ENCODE measurements at places on chromosomes 7 and 10.

DNA sequence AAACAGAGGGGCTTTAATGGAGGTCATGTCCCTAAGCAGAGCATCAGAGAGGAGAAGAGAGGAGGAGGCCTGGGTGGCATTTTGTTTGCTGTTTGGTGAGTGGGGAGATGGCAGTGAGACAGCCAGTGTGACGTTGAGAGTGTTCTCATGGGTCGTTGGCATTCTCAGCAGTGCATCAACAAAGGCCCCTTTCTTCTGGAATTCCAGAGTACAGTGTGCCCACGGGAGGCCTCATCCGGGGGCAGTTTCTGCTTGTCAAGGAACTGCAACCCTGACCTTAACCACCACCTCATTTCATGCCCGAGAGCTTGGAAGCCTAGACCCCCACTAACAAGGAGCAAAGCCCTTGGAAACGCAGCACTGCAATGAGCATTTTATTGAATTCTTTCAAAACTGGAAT is 92.9 kb downstream of the CELF2 start:
- DNase-seq, result no peak

GRCh38 chr10:13390604-13391522 is 42.8 kb upstream of the SEPHS1 start:
- no peak for DNase-seq

DNA sequence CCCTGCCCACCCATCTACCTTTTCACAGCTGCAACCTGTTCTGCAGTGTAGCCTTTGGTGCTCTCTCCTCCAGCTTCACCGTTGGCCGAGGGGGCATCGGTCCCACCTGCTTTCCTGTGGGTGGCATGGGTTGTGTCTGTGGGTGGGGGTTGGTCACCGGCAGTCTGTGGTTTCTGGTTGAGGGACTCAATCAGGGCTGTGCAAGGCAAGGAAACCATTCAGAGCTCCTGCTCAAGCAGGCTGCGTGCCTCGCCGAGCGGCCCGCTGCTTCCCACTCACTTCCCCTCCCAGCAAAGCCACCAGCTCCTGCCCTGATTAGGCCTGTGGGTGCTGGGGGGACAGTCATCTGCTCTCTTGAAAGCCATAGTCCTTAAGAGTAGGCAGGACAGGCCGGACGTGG is 9.8 kb downstream of the DNAJB12 start:
- DNase-seq, result no peak

DNA sequence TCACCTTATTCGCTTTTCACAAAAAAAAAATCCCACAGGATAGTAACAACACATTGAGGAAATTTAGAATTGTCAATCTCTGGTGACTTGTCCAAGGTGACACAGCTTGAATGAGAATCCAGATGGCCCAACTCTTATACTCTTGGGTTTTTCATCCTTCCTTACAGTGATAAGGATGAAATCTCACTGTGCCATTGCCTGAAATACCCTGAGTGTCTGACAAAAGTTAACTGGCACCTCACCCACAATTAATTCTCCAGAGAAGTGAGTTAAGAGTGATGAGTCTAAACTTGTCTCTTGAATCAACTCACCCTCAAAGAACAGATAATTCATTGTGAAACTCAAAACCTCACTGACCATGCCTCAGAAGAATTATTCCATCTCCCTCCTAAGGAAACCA is 18.9 kb downstream of the CHRM2 start:
- no peak for DNase-seq

DNA sequence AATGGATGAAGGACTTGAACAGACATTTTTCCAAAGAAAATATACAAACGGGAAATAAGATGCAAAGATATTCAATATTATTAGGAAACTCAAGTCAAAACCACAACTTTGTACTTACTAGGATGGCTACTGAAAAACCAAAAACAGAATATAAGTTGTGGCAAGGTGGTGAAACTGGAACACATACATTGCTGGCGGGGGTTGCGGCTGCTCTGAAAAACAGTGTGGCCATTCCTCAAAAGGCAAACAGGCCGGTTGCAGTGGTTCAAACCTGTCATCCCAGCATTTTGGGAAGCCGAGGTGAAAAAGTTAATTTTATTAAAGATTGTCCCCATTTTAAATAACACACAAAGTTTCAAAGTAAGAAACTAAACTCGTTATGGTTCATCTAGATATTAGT is 9.9 kb upstream of the ZNF713 start:
- DNase-seq, result no peak

- DNase-seq, result no peak
These were observed 1.4 kb downstream of the FGFBP3 start for GRCh38 chr10:91907914-91908336.

GRCh38 chr7:53151496-53151895 is 116.1 kb downstream of the POM121L12 start:
- no peak for DNase-seq

GRCh38 chr7:134378562-134378961 is 61.8 kb upstream of the SLC35B4 start:
- DNase-seq, result no peak
